Colonic mucosa (tissue), 4 donors: ENCODE measurements at places on chromosomes 1 and 21.
A peak's percentile ranks its signal among the peaks of the same experiment; 100 is the strongest.

DNA sequence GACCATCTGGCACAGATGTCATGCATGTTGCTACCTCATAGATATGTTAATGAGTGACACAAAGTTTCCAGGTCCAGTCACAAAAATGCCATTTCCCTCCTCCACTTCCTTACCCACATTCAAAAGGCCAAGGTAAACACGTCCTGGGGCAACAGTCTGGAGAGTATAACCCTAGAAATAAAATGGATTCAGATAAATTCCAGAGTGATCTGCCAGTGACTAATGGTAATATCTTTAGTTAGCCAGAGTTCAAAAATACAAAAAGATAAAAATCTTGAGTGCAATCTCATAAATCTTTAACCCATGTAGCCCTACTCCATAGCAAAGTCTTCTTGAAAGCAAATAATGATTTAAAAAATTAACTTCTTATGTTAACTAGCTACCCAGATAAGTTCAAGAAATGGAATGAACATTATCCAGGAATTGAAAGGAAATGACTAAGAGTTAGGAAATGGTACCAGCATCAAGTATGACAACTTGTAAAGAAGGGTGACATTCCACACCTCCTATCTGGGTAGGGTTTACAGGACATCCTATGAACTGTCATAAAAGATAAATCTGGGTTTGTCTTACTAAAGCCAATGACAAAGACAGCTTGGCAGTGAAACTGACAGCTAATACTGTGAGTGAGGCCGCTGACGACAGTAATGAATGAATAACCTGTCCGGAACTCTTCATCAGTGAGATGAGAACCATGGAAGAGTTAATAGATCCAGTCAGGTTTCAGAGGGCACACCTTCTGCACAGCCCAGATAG, 18.1 kb downstream of the RGS2 start:
- no peak for DNase-seq

- no peak for DNase-seq
These were observed 109.5 kb downstream of the SPSB1 start for GRCh38 chr1:9402256-9402616.

GRCh38 chr1:22297999-22298398, 153.7 kb upstream of the ZBTB40 start:
- DNase-seq = no peak

DNA sequence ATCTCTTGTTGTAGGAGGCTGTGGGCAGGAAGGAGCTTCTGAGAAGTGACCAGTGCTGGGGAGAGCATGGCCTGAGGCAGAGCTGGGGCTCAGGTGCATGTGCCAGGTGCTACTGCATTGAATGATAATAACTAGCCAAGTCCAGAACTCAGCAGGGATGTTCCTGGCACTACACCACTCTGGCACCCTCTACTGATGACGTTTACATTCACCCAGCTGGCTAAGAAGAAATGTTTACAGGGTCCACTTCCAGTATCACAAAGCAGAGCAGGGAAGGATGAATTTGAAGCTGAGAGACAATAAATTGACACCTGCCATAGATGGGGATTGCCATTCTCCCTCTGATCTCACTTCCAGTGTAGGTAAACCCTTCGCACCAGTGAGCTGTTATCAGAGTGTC, 411.8 kb downstream of the SETD4 start:
- no peak for DNase-seq

DNA sequence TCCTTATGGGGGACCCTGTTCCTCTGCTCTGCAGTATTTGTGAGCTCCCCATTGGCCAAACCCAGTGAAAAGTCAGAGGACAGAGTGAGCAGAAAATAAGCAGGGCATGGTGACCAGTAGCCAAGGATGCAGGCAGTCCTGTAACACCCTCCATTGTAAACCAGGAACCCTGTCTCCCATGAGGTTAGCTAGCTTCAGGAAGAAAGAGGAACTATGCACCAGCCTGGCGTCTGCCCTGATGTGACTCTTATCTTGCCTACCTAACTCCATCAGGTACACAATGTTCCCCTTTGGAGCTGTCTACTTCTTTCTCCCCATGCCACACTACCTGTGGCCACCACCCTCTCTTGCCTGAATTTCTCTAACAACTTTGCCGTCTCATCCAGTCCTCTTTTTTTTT, 119.2 kb downstream of the LRIG2 start:
- DNase-seq = no peak

DNA sequence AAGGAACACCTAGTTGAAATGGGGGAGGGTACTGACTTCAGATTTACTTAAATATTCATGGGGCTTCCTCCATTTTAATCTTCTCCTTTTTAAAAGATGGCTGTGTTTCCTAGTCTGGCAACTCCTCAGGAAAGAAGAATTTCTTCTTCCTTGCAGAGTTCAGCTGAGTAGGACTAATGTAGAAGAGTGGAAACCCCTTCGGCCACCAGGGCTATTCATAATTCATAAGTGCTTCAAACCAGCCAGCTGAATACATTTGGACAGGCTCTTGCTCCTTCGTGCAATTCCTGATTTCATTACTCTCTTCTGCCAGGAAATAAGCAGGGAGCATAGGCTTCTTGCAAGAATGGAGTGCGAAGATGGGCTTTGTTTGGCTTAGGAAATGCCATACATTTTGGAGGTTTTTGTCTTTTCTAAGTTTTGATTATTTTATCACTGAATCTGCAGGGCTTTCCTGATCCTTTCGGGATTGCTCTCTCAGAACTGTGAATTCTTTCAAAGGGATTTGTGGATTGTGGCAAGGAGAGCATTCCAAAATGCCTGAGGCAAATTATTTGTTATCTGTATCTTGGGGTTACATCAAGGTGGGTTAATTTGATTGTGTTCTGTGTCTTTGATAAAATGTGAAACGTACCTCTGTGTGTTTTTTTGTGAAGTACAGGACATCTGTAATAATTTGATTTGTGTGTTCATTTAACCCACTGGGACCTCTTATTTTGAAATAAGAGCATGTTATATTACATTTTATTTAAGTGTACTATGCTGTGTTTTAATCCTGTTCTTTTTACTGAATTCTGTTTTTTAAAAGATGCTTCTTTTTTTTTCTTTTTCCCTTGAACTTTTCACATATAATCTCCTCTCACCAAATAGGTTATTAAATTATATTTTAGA, 179.4 kb upstream of the SGIP1 start:
- DNase-seq = no peak

DNA sequence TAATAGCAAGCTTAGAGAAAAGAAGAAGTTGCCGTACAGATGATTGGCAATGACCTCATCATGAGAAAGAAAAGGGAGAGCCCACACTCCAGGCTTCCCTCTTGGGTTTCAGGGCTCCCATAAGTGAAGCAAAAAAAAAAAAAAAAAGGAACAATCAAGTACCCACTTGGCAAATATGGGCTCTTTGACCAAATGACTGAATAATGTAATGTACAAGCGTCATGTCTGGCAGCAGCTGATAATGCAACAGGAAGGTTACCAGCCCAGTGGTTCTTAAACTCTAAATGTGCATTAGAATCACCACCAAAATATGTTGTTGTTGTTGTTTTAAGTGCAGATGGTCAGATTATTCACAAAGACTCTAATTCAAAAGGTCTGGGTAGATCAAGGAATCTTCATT, 13.5 kb downstream of the TNFSF4 start:
- no peak for DNase-seq

- no peak for DNase-seq
These were observed 1.2 kb downstream of the CHD5 start for GRCh38 chr1:6178751-6179563.

GRCh38 chr1:200028586-200029034, 1.1 kb downstream of the NR5A2 start:
- DNase-seq = peak; percentile 40

DNA sequence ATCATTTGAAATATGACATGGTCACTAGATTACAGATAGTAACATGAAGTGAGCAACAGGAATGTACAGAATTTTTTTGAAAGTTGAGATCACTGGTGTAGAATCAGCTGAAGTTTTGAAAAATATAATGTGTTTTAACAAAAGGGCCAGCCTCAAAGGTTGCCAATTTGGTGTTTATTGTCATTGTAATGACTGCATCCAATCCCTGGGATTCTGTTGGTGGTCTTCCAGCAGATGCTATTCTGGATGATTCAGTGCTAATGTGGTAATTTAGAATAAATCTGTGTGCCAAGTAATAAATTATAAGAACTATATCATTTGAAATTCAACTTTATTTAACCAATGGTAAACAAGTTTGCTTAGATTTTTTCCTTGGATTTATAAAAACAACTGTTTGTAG, 436.4 kb upstream of the PKN2 start:
- DNase-seq = no peak

DNA sequence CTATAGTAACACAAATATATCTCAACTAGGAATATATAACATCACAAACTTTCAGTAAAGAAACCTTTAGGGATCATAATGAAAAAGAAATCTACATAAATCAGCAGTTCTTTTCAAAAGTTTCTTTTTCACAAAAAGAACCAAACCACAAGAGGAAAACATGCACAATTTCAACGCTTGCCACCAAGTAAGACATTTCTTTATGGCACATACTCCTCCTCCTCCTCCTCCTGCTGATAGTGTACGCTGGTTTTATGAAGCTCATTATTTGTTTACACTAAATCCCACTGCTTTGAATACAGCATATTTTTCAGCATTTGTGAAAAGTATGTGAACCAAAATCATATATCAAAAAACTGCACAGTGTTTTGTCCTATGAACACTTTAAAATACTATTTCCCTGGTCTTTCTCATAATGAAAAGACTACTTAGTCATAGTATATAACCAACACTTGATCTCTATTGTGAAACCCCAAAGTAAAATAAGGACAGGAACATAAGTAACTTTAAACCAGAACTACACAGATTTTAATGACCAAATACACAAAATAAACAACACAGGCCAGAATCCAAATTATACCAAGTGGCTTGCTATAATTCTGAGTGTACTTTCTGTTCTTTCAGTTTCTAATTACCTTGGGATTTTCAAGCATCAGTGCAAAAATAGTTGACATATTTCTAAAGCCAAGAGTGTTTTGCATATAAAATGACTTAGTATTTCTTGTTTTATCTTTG, 184.2 kb downstream of the EIF4G3 start:
- no peak for DNase-seq

DNA sequence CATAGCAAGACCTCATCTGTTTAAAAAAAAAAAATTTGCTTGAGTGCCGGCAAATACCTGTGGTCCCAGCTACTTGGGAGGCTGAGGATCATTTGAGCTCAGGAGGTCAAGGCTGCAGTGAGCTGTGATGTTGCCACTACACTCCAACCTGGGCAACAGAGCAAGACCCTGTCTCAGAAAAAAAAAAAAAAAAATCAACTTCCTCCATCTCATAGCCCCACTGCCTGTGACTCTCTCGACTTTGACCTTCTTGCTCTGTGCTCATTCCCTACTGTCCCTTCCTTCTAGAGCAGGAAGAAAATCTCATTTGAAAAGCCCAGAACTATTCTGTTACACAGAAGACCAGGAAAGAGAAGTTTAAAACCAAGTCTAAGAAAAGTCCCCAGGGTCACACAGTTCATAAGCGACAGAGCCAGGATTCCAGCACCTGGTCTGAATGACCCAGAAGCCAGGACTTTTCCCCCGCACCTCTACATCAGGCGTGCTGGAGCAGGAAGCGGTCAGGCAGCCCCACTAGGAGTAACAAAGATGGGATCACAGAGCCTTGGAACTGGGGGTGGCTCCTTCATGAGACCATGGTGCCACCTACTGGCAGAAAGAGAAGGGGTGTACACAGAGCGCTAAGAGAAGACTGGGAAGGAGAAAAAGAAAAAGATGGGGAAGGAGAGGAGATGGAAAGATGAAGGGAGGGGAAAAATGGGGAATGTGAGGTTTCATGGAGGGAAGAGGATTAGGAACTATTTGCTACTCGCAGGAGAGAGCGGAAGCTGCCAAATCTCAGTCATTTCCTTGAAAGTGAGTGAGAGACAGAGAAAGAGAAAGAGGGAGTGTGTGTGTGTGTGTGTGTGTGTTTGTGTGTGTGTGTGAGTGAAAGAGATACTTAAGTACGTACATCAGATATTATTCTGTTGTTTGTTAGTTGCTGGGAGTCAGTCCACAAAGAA, 3.1 kb upstream of the P3R3URF start:
- DNase-seq = peak; percentile 90

GRCh38 chr1:228923973-228924686, 188.9 kb downstream of the RHOU start:
- DNase-seq = no peak

DNA sequence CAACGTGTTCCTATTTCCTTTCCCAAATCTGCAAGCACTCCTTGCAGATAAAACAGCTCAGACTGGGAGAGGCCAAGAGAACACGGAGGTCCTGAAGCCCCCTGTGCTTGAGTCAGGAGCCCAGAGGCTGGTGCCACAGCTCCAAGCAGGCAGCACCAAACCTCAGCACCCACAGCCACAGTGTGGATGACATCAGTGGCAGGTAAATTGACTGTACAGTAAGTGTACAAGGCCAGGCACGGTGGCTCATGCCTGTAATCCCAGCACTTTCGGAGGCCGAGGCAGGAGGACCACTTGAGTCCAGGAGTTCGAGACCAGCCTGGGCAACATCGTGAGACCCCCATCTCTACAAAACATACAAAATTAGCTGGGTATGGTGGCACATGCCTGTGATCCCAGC, 1.9 kb upstream of the COL6A1 start:
- DNase-seq = no peak

- DNase-seq = no peak
These were observed 312.1 kb upstream of the VAMP3 start for GRCh38 chr1:7458946-7459345.

DNA sequence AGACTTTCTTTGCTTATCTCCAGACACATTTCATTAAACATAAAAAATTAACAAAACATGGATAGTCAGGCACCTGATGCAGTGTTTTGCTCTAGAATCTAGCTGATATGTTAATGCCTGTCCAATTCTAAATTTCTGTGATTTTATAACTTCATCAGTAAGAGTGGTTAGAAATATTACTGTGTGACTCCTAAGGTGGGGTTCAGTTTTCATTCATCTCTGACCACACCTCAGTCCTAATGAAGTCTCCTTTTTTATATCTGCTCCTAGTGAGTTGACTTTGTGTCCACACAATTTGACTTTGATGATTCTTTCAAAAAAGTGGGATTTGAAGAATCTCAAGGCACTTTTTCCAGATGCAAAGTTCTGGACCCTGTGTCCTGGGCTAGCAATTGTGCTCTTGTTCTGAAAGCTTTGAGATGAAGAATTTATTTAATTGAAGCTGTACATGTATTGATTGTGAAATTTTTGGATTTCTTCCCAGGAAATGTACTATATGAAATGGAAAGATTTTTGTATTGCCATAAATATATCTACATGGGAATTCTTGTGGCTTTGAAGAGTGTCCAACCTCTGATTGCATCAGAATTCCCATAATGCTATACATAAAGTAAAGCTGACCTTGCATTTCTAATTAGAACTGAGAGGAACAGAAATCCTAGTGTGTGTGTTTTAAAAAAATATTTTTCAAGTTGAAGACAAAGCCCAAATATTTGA, 111.2 kb downstream of the GIPC2 start:
- no peak for DNase-seq

DNA sequence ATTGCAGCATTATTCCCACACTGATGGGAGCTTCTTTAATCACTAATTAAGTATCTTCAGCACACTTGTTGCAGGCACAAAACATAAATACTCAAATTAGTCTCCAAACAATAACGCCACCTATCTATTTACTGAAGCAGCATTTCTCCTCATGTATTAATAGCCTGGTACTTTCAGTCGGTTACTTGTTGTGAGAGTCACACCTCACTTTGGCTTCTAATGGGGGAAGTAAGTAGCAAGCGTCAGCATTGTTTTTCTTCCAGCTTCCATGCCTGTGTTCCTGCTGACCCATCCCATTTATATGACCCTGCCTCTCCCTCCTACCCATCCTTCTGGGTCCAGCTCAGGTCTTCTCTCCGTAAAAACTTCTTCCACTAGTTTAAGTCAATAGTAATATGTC, 31.9 kb upstream of the DENND1B start:
- no peak for DNase-seq

GRCh38 chr1:207612762-207613161, 32.2 kb upstream of the CR1L start:
- DNase-seq = no peak
